ENCODE measurements at places on chromosomes 6 and 20.

DNA sequence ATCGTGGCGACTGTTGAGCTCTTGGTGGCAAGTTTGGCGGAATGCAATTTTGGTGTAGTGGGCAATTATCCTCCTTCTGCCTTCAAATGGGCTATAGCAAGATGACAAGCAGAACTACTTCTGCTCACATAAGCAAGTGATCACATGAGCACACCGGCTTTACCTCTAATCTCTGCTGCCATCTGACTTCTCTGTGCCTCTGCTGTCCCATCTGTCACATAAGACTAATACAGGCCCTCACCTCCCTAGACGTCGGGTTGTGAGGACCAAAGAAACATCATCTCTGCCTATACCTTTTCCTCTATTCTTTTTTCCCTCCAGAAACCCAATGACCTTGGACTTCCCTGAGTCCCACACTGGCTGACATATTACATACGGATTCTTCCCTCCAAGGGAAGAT is 13.3 kb upstream of the WTAP start:
- no peak for DNase-seq

DNA sequence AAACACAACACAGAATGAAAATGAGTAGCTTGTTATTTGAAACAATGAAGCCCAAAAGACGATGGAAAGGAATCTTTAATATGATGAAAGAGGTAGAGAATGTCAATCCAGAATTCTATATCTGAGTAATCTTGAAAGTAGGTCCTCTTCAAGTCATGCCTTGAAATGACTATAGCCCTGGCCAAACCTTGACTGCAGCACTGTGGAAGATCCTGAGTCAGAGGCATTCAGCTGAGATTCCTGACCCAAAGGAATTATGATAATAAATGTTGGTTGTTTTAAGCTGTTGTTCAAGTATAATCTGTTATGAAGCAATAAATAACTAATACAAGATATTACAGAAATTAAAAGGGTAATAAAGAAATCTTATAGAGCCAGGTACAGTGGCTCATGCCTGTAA is 64.8 kb downstream of the IBTK start:
- DNase-seq: no peak

DNA sequence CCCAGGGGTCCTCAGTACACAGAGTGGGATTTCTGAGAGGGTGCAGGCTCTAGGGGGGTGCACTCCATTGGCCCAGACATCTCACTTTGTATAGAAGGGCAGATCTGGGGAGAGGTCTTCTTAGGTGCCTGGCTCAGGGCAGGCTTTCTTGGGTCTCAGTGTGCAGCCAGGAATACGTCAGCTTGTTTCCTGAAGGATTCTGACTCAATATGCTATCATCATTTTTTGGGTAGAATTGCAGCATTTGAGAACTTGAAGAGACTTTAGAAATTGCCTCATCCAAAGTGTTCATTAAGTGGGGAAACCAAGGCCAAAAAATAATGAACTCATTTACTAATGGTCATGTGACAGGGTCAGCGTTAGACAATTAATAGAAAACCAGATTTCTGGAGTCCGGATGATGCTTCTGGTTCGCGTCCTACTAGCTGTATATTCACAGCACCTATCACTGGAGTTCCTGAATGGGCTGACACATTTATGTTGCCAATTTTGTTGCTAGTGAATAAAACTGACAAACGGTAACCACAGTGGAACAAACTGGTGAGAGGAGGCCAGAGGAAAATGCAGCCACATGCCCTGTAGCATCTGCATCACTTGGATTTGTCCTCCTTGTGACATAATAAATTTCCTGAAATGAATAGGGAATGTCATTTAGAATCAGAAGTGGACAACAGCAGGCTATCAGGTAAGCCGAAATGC is 238.9 kb downstream of the TBC1D7 start:
- no peak for DNase-seq

DNA sequence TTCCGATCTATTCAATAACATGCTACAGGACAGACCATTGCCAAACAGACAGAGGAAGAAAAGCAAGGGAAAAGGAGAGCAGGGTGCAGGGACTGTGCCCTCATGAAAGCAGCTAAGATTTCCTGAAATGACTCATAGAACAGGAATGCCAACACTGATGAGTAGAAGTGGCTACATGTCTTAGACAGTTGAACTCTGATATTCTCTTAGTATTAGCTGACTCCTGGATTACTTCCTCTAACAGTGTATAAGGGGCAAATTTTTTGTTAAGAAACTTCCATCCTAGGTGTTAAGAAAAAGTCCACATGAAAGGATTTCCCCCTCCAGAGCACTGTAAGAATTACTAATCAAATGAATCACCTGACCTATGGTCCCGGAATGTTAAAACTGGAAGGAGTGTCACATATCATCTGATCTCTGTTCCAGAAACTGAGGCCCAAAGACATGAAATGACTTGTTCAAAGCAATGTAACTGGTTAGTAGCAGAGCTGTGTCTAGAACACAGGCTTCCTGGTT is 224.9 kb downstream of the IBTK start:
- DNase-seq: no peak

DNA sequence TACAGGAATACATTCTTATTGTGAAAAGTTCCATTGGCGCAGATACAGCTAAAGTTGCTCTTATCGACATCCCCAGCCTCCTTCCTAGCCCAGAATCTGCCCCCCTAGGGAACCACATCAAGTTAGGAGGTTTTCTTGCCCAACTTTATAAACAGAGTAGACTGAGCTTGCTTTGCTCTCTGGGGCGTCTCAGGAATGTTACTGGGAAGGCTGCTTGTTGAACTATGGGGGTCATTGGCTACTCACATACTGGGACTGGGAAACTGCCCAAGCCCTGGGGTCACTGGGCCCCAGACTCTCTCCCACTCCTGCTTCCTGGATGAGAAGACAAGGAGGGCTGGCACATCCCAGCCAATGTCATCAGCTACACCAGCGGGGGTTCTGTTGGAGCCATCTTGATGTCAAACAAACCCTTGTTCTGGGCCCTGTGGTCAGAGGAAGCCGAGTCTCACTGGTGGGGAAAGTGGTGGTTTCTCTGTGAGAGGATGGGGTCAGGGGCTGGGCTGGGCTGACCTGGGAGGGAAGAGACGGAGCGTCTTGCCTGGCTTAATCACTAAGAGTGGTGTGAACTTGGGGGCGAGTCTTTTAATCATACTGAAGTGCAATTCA is 26.0 kb downstream of the BPIFB4 start:
- no peak for DNase-seq

- DNase-seq: no peak
These were observed 21.6 kb downstream of the L3MBTL1 start for GRCh38 chr20:43529051-43529450.

GRCh38 chr6:7668936-7669335 is 57.0 kb upstream of the BMP6 start:
- no peak for DNase-seq

DNA sequence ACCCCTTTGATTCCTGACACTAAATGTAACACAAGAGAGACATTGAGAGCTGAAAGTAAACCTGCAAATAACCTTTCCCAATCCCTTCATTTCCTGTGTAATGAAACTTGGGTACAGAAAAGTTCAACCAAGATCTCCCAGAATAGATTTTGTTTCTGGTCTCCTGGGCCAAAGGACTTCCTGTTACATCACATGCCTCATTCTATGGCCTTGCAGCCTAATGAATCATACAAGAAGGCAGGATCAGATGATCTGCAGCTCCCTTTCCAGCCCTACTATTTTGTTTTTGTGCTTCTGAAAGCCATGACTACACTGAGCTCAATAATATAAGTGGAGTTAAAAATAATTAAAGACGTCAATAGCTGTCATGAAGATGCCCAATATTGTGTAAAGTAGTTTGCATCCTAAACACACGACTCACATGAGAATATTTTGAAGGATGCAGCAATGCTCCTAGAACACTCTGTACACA is 73.4 kb upstream of the NOX3 start:
- DNase-seq: no peak

DNA sequence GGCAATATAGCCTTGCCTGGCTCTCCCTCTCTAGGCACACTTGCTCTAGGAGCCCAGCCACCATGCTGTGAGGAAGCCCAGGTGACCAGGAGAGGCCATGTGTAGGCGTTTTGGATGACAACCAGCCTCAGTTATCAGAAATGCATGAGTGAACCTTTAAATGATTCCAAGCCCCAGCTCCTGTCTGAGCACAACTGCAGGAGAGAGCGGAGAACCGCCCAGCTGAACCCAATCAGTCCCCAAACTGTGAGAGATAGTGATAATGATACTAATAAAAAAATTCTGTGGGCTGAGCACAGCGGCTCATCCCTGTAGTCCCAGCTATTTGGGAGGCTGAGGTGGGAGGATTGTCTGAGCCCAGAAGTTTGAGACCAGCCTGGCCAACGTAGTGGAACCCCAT is 83.8 kb upstream of the TOX2 start:
- DNase-seq: no peak

GRCh38 chr6:161048641-161049040 is 57.1 kb downstream of the MAP3K4 start:
- no peak for DNase-seq

- DNase-seq: no peak
These were observed 544.6 kb downstream of the ADGRB3 start for GRCh38 chr6:69179681-69180080.
